ENCODE measurements at places on chromosomes 6 and 20.

GRCh38 chr6:43862925-43863324, 92.9 kb downstream of the VEGFA start:
- no peak for DNase-seq

DNA sequence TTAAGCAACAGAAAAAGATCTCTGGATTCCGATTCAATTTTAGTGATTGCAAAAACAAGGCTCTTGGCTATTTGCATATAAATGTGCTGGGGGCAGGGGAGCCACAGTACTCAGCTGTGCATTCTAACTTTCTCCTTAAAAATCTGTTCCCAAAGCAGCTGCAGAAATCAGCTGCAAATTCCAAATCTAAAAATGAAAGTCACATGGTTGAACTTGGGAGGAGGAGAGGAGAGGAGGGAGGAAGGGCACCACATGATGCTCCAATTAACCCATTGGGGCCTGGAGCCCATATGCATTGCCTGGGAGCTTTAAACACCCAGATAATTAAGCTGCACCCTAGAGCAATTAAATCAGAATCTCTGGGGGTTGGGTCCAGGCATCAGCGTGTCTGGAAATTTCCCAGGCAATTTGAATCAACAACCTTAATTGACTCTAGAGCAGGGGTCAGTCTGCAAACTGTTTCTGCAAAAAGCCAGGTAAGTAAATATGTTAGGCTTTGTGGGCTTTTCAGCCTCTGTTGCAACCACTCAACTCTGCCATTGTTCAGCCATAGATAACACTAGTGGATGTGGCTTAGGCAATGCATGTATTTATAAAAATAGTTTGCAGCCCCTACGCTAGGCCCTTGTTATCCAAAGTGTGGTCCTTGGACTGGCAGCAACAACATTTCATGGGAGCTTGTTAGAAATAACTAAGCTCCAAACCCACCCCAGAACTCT, 508.1 kb downstream of the KIF16B start:
- no peak for DNase-seq

DNA sequence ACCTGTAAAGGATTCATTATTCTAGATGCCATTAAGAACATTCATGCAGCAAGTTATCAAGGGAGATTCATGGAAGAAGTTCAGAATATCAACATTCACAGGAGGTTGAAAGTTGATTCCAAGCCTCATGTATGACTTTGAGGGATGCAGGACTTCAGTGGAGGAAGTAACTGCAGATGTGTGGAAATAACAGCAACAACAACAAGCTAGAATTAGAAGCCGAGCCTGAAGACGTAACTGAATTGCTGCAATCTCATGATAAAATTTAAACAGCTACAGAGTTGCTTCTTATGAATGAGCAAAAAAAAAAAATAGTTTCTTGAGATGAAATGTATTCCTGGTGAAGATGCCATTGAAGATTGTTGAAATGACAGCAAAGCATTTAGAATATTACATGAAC, 73.3 kb upstream of the NXT1 start:
- DNase-seq: no peak

- DNase-seq: peak; percentile 25
These were observed 17.7 kb upstream of the MYB start for GRCh38 chr6:135163440-135163738.

GRCh38 chr6:166728884-166729530, 102.0 kb upstream of the RPS6KA2 start:
- no peak for DNase-seq

DNA sequence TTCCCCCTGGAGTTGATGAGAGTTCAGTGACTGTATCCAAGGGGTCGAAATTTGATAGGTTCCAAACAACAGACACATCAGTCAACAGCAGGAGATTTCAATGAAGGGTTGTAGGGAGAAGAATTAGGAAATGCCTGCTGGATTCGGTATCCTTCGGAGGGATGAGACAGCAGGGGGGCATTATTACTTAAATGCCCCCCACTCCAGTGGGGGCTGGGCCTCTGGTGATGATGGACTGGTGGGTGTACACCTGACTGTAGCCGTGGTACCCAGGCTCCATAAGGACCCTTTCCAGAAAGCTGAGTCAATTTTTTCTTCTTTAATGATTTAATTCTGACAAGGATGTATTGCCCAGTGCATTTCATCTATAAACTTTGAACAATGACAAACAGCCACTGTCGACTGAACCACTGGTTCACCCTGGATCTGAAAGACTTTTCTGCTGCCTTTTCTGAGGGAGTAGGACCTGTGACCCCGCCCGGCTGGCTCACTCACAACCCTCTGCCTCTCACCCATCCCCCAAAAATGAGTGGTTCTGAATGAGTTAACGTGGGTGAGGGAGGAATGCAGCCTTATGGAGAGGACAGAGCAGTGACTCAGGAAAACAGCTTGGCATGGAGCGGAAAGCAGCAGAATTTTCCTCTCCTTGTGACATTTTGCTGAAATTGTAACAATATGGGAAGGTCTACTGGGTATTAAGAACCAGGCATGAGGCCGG, 41.0 kb downstream of the ZMYND8 start:
- no peak for DNase-seq

DNA sequence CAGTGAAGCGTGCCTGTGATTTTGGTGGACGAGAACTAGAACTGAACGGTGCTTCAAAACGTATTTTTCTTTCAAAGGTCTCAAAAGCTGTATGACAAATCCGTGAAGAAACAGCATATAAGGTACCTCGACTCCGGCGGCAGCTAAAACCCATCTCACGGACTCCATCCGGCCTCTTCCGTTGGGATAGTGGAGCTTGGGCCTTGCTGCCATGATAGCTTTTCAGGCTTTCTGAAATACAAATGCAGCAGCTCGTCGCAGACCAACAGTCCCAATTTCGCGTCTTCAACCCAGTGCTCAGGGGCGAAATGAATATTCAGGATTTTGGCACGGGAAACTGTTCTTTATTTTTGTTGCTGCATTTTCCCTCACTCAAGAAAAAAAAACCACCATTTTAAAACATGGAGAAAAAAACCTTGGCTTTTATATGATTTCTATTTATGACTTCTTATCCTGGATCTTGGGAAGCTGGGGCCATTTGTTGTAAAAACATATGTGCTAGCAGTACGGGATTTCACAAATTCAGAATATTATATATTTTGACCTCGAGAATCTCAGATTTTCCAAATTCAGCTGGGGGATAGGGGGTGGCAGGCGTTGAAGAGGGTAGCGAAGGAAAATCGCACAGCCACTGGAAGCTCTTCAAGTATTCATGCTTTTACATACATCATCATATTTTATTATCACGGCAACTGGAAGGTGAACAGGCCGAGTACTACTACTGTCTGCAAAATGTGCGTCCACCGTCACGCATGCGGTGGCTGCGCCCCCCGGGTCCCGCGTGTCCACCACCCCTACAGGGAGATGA, 849 bp downstream of the GSTA4 start:
- DNase-seq: no peak

DNA sequence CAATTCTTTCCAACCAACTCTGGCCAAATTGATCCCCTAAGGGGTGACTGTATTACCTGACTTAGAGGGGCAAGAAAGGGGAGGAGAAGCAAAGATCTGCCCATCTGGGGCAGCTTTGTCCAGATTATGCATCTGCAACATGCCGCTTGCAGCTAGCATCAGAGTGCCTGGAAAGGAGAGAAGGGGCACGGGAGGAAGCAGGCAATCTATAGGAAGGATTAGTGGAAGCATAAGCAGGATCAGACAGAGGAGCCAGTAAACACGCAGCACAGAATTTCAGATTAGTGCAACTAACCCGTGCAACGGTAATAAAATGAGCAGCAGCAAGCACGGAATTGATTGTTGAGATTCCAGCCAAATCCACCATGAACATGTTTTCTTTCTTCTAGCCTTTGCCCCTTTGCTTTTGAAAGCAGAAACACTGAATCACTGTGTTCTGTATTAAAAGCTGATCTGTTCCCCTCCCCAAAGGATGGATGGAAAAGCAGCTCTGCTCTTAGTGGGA, 643.6 kb upstream of the CHD6 start:
- DNase-seq: no peak

GRCh38 chr6:141210901-141211300, 921.8 kb upstream of the GJE1 start:
- DNase-seq: no peak

- no peak for DNase-seq
These were observed 105.0 kb downstream of the PREX1 start for GRCh38 chr20:48722737-48723191.

DNA sequence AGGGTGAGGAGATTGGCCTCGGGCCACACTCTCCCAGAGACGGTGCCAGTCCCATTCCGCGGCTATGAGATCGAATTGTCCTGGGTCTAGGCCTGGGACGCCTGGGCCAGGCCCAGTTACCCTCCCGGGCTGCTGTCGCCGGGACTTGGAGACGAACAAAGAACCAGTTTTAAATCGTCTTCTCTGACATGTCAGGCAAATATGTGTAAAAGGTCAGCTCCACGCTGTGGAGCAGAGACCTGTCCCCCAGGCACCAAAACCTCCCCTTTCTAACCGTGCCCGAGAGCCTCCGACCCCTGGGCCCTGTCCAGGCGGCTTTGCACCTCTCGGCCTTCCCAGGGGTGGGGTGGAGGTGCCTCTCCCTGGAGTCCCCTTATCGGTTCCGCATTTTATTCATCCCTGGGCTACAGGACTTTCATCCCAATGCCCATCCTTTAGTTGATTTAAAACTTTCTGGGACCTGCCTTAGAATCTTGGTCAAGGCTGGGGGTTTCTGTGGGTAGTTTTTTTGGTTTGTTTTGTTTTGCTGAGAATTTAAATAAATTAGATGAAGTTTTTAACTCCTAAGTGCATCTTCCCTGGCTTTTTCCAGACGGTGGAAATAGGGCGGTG, 5.8 kb upstream of the TFAP2A start:
- no peak for DNase-seq

- no peak for DNase-seq
These were observed 19.2 kb downstream of the FAM229B start for GRCh38 chr6:112106562-112106961.

- DNase-seq: no peak
These were observed 447.0 kb downstream of the LMBRD1 start for GRCh38 chr6:69349771-69350170.

DNA sequence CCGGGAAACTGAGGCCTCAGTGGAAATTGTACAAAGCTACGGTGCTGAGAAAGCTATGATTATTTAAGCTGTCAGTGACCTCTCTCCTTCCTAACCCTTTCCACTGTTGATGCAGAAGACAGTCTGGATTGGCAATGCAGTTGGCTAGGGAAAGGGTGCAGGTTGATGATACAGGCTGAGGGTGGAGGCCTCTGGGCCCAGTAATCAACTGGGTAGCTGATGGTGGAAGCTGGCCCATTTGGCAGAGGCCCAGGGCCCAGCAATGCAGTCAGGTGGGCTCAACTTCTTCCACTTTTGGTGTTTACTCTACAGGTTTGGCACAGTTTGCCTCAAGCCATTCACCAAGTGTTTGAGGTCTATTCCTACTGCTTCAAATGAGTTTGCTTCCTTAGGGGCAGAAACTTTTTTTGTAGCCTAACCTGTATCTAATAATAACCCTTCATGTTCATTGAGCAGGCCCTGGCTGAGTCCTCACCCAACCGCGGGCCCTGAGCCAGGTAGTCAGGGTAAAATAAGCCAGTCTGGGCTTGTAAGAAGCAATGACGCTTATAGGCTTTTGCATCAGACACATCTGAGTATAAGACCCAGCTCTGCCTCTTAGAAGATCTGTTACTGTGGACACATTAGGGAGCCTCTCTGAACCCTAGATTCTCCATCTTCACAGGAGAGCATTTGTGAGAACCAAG, 12.1 kb downstream of the BCL2L1 start:
- no peak for DNase-seq

GRCh38 chr6:159739341-159739740, 12.0 kb downstream of the WTAP start:
- DNase-seq: no peak

GRCh38 chr20:2652724-2653555, 508 bp downstream of the NOP56 start:
- peak; percentile 53 for DNase-seq

DNA sequence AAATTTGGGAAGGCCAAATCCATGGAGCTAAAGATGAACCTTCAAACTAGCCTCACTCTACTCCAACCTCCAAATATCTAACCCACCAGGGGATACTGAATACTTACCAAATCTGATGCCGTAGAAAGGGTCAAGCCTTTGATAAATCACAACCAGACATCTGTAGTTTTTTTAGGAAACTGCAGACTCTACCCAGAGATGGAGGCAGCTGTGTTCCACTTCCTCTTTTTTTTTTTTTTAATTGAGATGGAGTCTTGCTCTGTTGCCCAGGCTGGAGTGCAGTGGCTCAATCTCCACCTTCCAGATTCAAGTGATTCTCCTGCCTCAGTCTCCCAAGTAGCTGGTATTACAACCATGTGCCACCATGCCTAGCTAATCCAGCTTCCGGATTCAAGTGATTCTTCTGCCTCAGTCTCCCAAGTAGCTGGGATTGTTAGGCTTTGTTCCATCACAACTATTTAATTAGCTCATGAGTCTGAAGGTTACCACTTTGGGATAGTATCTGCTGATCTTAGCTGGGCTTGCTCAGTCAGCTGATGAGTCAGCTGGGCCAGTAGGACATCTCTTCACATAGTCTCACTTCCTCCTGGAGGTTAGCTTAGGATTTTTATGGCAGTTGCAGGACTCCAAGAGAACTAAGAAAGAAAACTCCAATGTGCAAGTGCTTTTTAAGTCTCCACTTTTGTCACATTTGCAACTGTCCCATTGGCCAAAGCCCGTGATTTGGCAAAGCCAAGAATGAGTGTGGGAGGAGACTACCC, 13.3 kb downstream of the FRK start:
- no peak for DNase-seq

DNA sequence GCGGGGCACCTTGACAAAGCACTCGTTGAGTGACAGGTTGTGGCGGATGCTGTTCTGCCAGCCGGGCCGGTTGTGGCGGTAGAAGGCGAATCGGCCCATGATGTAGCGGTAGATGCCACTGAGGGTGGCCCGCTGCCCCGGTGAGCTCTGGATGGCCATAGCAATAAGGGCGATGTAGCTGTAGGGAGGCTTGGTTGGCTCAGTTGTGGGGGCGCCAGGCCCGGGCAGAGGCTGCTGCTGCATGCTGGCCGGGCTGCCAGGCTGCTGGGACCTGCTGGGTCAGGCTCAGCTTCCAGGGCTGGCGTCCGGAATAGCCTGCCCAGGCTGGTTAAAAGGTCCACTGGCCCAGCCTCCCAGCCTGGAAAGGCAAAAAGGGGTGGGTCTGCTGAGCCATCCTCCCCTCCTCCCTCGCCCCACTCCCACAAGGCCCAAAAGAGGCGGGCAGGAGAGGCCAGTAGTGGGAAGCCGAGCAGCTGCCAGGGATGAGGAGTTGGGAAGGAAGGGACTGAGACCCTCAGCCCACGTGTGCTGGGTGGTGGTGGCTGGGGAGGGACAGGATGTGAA, at the start of gene FOXS1:
Gene FOXS1, minus strand, starts transcription at position 305 of the 564 bp plus-strand sequence. Its CDS starts 62 bp downstream, at position 243.
- DNase-seq: no peak

DNA sequence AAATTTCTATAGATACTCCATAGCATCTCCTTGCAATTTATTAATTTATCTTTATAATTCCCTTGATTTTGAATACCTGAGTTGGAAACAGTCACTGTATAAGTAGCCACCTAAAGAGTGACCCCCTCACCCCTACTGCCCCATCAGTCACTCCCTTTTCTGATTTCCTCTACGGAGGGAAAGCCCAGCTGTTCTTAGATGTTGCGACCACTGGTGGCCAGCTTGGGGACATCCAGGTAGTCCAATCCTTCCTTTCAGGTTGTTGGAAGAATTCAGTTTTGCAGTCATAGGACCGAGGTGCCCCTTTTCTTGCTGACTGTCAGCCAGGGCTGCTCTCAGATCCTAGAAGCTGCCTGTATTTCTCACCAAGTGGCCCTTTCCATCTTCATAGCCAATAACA, 87.8 kb downstream of the BMP6 start:
- DNase-seq: no peak

All from stimulated activated CD4-positive, alpha-beta T cell treated with anti-CD3 and anti-CD28 coated beads, Interleukin-12 subunit alpha, Interleukin-12 subunit beta, amount 100 ng/mL, for 4 hours (primary cell).